ENCODE measurements at places on chromosomes 12 and 14. TPM values are rescaled to one million over a fixed set of nuclear protein-coding genes. Genes with fewer than 3 reads are reported as not detected.
A peak's percentile ranks its signal among the peaks of the same experiment; 100 is the strongest.

GRCh38 chr12:46217541-46218321 lies 51.1 kb downstream of the SLC38A1 start:
- H3K36me3 ChIP-seq = no peaks in the 10 kb centered on the region
- no peak for DNase-seq
- peaks cover 8% of the 10 kb centered on the region for H3K4me1 ChIP-seq
- no peak overlapping the region for H3K4me3 ChIP-seq
- H3K27ac ChIP-seq = no peak overlapping the region

GRCh38 chr14:60553808-60554207 lies 44.9 kb downstream of the SIX6 start:
- H3K4me3 ChIP-seq = no peak overlapping the region
- no peaks in the 10 kb centered on the region for H3K27me3 ChIP-seq
- no peak overlapping the region for H3K27ac ChIP-seq
- no peaks in the 10 kb centered on the region for H3K36me3 ChIP-seq
- no peaks in the 10 kb centered on the region for H3K4me1 ChIP-seq

- no peaks in the 10 kb centered on the region for H3K27me3 ChIP-seq
- DNase-seq = no peak
- H3K4me1 ChIP-seq = peaks cover 7% of the 10 kb centered on the region
- H3K27ac ChIP-seq = no peak overlapping the region
- no peak overlapping the region for H3K4me3 ChIP-seq
These were observed 50.5 kb downstream of the ERC1 start for GRCh38 chr12:1041478-1041877.

DNA sequence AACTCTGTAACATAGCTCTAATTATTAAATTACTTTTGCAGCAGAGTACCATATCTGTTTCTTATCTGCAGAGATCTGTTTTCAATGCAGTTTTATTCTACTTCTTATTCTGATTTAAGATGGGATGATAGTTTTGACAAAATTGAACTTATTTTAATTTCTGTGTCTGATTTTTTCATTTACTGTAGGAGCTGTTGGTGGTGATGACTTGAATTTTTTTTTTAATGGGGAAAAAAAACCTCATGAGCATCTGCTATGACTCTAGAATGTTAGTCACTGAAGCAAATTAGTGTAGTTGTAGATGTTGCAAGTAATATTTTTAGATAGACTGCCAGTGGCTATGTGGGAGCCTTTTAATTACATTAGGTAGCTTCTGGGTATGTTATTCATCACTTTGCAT lies 23.4 kb downstream of the DNM1L start:
- H3K27ac ChIP-seq = no peak overlapping the region
- peaks cover 11% of the 10 kb centered on the region for H3K4me1 ChIP-seq
- no peak for DNase-seq
- no peaks in the 10 kb centered on the region for H3K27me3 ChIP-seq
- H3K4me3 ChIP-seq = no peak overlapping the region
- peaks cover 10% of the 10 kb centered on the region for H3K36me3 ChIP-seq

TAS2R42 gene
- total RNA-seq = not detected

DNA sequence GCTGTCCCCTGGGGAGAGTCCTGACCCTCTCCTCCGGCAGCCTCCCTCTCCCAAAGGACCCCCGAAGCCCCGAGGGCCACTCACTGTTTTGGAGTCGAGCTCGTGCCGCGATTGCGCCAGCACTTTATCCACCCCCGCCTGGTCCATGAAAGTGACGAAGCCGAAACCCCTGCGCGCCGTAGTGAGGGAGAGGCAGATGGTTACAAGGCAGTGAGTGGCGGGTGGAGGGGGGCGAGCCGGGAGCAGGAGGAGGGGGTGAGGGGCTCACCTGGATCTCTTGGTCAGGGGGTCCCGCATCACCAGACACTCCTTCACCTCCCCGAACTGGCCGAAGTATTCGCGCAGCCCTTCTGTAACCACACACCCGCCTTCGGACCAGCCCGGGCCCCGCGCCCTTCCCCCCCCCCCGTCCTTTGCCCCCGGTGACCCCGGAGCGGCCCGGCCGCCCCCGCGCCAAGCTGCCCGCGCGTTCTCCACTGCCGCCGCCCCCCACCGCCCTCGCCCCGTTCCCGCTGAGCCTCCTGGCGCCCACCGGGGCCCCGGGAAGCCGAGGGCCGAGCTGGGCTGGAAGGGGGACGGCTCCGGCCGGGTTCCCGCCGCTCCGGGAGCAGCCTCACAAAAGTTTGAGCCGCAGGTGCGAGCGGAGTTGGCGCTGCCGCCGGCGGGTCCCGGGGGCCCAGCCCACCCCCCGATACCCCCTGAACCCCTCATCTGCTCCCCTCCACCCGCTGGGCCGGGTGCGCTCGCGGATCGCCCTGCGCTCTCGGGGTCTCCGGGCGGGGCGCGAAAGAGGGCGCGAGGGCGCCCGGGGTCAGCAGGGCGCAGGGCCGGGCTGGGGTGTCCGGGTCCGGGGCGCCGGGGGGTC lies 808 bp downstream of the MSI1 start:
- H3K27me3 ChIP-seq = peaks cover 51% of the 10 kb centered on the region
- H3K4me3 ChIP-seq = peak overlapping the region; percentile 57
- no peak for DNase-seq
- no peaks in the 10 kb centered on the region for H3K36me3 ChIP-seq
- H3K27ac ChIP-seq = no peak overlapping the region

ANKRD33 gene
- total RNA-seq = not detected

TEX52 gene
- not detected for total RNA-seq

NEUROD4 gene
- not detected for total RNA-seq

PKP2 gene
- 3.8 TPM for total RNA-seq

OR5AU1 gene
- not detected for total RNA-seq

GRCh38 chr12:124140944-124141486 lies 153.9 kb upstream of the RFLNA start:
- no peaks in the 10 kb centered on the region for H3K4me1 ChIP-seq
- H3K27ac ChIP-seq = no peak overlapping the region
- DNase-seq = no peak
- H3K36me3 ChIP-seq = no peaks in the 10 kb centered on the region

GRCh38 chr12:6274231-6275221 lies 36.0 kb upstream of the PLEKHG6 start:
- H3K27ac ChIP-seq = no peak overlapping the region
- H3K36me3 ChIP-seq = no peaks in the 10 kb centered on the region
- H3K4me3 ChIP-seq = no peak overlapping the region
- H3K4me1 ChIP-seq = peaks cover 7% of the 10 kb centered on the region

DNA sequence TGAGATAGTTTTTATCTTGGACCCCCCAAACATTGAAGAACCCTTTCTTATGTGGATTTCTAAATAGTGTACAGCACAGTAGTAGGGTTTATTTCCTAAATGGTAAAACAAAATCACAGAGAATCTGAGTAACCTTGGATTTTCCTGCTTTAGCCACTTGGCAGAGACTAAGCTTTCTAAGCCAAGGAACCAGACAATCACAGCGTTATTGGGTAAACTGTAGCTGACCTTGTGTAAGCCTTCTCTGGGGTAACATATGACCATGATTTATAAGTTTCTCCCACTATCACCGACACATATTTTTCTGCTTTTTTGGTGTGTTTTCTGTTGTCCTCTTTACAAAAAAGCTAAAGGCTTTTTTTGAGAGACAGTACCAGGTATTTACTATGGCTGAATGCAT lies 136.3 kb upstream of the PZP start:
- no peak overlapping the region for H3K27ac ChIP-seq
- H3K4me1 ChIP-seq = no peaks in the 10 kb centered on the region
- no peak overlapping the region for H3K4me3 ChIP-seq
- no peaks in the 10 kb centered on the region for H3K36me3 ChIP-seq
- no peaks in the 10 kb centered on the region for H3K27me3 ChIP-seq
- no peak for DNase-seq

DNA sequence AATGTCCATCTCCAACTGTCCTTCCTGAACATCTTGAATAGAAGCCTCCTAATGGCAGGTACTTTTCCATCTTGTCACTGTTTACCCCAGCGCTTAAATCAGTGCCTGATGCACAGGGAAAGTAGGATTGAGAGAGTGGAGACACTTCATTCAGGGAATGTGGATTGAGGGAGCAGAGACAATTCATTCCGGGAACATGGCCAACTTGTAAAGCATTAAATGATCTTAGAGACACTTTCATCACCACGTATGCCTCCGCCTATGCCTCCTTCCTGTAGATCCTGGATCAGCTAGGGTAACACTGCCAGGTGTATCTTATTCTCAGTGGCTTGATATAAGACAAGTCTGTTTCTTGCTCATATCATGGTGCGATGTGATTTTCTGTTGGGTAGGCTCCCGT lies 67.6 kb upstream of the CSRP2 start:
- H3K36me3 ChIP-seq = no peaks in the 10 kb centered on the region
- H3K27ac ChIP-seq = no peak overlapping the region
- no peaks in the 10 kb centered on the region for H3K27me3 ChIP-seq
- no peak overlapping the region for H3K4me3 ChIP-seq

PTHLH gene
- total RNA-seq = 2.4 TPM

IL26 gene
- total RNA-seq = not detected

DNA sequence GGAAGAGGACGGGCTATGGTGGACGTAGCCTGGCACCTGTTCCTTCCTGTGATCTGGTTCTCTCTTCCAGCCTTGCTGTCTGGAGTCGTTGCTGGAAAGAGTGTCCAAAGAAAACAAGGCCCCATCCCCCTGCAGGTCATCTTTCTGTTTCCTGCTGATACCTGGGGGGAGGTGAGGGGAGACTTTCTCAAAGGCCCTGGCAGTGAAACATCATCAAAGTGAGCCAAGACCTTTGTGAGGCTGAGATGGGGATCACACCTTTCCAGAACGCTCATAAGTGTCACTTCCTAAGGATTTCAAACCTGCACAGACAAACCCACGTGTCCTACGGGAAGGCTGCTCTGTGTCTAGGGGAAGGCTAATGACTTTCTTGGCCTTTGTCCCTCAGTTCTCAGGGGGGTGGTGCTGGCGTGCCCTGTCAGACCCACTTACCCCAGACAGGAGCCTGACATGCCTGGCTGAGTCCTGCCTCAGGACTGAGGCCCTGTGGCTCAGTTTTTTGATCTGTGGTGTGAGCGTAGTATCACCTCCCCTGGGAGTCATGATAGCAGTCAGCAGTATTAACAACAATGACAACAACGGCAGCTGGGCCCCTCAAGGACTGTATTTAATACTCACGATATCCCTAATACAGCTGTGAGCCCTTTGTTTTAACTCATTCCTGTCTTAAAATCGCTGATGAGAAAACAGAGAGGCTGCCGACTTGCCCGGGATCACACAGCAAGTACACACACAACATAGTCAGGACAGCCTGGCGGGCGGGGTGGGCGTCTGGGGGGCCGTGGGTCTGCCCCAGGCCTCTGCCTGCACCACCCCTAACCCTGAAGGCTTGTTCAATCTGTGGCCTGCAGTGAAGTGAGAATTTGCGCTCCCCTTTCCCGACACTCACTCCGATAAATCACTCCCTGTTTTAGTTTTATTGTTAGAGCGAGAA lies 235.2 kb downstream of the SLC41A2 start:
- no peak for DNase-seq
- H3K27ac ChIP-seq = no peak overlapping the region
- H3K36me3 ChIP-seq = no peaks in the 10 kb centered on the region
- H3K4me3 ChIP-seq = no peak overlapping the region

DNA sequence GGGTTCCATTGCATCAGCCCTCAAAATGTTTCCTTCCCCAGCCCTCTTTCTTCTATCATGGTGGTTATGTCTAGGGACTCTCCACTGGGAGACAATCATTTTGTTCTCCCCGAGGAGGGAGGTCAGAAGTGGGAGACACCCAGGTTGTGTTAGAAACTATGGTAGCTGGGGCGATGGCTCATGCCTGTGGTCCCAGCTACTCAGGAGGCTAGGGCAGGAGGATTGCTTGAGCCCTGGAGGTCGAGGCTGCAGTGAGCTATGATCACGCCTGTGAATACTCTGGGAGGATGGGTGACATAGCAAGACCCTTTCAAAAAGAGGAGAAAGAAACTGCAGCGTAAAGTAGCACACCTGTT lies 13.0 kb upstream of the LRRC23 start:
- no peaks in the 10 kb centered on the region for H3K36me3 ChIP-seq
- no peak for DNase-seq
- H3K27me3 ChIP-seq = no peaks in the 10 kb centered on the region
- H3K4me1 ChIP-seq = peaks cover 7% of the 10 kb centered on the region
- peak overlapping the region; percentile 46 for H3K4me3 ChIP-seq

GRCh38 chr12:3295646-3296408 lies 195.2 kb upstream of the PRMT8 start:
- H3K36me3 ChIP-seq = no peaks in the 10 kb centered on the region
- H3K27me3 ChIP-seq = peaks cover 10% of the 10 kb centered on the region
- no peak overlapping the region for H3K4me3 ChIP-seq

DNA sequence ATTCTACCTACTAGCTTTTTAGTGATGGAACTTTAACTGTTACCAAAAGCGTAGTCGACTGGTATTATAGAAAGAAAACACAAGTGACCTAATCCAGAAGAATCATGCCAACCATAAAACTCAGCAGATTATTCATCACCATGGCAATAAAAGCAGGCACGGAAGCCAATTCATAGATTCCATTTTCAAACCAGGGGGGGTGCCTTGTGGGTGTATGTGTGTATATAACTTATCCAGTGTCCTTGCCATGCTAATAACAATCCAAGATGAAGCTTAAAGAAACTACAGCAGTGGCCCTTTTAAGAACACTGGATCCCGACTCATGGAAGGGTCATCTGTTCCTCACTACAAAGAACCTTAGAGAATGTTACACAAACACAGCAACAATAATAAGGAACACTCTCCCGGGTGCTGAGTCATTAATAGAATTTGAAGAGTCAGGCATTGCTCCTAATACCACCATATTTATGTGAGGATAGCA lies 61.0 kb downstream of the EPS8 start:
- no peaks in the 10 kb centered on the region for H3K27me3 ChIP-seq
- H3K36me3 ChIP-seq = no peaks in the 10 kb centered on the region
- peak; percentile 74 for DNase-seq
- H3K4me1 ChIP-seq = peaks cover 27% of the 10 kb centered on the region

DNA sequence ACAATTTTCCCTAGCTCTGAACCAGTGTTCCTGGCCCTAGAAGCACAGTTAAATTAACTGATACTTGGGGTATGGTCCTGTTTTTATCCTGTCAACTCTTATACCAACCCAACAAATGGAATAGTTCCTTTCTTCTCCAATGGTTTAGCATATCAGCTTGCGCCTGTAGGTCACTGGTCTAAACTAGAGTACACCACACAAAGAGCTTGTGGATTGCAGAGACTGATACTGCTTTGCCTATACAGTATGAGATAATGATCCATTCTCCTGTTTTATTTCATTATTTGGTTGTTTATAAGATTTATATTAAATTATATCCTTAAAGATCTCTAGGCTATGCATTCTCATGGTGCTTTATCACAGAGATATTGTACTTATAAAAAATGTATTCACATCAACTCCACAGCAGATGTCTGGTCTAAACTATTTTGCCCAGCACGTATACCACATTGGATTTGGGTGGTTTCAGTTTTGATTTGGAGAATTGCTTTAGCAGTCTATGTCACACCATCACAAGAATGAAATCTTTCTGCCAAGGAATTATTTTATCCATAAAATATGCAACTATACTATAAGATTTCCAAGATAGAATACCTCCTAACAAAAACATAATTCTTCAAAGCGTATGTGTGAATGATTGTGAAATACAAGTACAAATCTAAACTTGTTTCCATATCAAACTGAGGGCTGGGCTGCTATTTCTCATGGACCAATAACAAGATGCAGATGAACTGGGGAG lies 142.1 kb downstream of the SLC16A7 start:
- no peaks in the 10 kb centered on the region for H3K27me3 ChIP-seq
- no peaks in the 10 kb centered on the region for H3K36me3 ChIP-seq
- H3K4me1 ChIP-seq = peaks cover 4% of the 10 kb centered on the region
- DNase-seq = no peak
- no peak overlapping the region for H3K4me3 ChIP-seq
- no peak overlapping the region for H3K27ac ChIP-seq

SLC25A21 gene
- 4.3 TPM for total RNA-seq

IKZF4 gene
- 9.5 TPM for total RNA-seq

HHIPL1 gene
- 0.15 TPM for total RNA-seq
